Activated CD8-positive, alpha-beta T cell treated with anti-CD3 and anti-CD28 coated beads for 36 hours (primary cell): ENCODE measurements at places on chromosomes 5 and 9. TPM values are rescaled to one million over a fixed set of nuclear protein-coding genes. Genes with fewer than 3 reads are reported as not detected.

- no peak overlapping the region for H3K4me3 ChIP-seq
- H3K4me1 ChIP-seq, result no peaks in the 10 kb centered on the region
These were observed 494 bp downstream of the ASTN2 start for GRCh38 chr9:117414220-117414905.

DNA sequence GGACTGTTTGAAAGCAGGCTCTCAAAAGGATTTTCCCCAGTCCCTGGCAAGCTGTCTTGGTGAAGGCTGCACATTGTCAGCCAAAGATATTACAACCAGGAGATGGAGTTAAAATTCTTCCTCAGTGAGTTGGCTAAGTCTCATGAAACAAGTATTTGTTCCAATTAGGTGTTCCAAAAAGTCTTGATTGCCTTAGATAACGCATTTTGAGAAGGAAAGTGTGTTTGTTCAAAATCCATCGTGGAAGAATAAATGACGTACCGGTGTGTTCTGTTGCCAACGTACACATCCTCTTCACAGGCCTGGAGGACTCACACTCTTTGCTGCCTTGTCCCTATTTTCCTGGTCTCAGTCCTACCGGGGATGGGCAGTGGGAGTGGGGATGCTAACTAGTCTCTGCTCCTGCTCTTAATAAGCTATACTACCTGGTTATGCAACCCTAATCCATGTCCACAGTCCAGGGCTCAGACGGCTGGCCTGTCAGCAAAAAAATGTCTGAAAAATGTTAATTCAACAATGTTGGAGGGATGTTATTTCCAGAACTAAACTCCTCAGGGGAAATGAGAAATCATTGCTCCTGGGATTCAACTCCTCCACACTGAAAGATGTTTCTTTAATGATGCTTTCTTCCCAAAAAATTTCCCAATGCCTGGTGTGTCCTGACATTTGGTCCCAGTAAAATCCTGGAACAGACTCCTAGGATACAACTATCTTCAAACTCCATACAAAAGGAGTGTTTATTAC, 175.3 kb upstream of the KLF9 start:
- no peak overlapping the region for H3K27ac ChIP-seq
- no peaks in the 10 kb centered on the region for H3K4me1 ChIP-seq
- DNase-seq, result no peak
- no peaks in the 10 kb centered on the region for H3K36me3 ChIP-seq
- H3K4me3 ChIP-seq, result no peak overlapping the region
- no peaks in the 10 kb centered on the region for H3K27me3 ChIP-seq

GRCh38 chr5:122200450-122200849, 71.1 kb downstream of the ZNF474 start:
- H3K4me3 ChIP-seq, result no peak overlapping the region
- no peaks in the 10 kb centered on the region for H3K4me1 ChIP-seq
- H3K27ac ChIP-seq, result no peak overlapping the region
- peaks cover 4% of the 10 kb centered on the region for H3K27me3 ChIP-seq

- no peak for DNase-seq
- H3K36me3 ChIP-seq, result peaks cover 14% of the 10 kb centered on the region
- H3K27me3 ChIP-seq, result no peaks in the 10 kb centered on the region
- H3K4me3 ChIP-seq, result no peak overlapping the region
- no peak overlapping the region for H3K27ac ChIP-seq
- H3K4me1 ChIP-seq, result peaks cover under 1% of the 10 kb centered on the region
These were observed 39.2 kb downstream of the MVB12B start for GRCh38 chr9:126365780-126366179.

- H3K4me1 ChIP-seq, result peaks cover 22% of the 10 kb centered on the region
- H3K4me3 ChIP-seq, result peak overlapping the region; percentile 57
- DNase-seq, result peak; percentile 15
- peaks cover 14% of the 10 kb centered on the region for H3K27me3 ChIP-seq
These were observed 1.4 kb upstream of the ANKRD33B start for GRCh38 chr5:10562201-10563109.

The C9orf153 gene
- total RNA-seq, result 0.40 TPM

The ASTN2 gene
- total RNA-seq, result 5.2 TPM

DNA sequence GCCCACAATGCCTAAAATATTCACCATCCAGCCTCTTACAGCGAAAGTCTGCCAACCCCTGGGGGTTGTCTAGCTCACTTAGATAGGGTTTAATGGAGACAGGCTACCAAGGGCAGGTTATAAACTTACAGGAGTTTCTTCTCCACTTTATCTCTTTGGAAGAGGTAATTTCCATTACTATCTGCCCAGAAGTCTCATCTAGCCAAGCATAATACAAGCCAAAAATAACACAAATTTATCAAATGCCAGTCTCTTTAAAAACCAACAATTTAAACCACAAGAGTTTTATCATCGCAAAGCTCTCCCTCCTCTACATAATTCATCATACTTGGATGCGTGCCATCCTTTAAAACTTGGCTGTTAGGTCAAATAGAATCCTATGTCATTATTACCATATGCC, 6.2 kb downstream of the RBM22 start:
- no peak overlapping the region for H3K4me3 ChIP-seq
- peaks cover 60% of the 10 kb centered on the region for H3K36me3 ChIP-seq

DNA sequence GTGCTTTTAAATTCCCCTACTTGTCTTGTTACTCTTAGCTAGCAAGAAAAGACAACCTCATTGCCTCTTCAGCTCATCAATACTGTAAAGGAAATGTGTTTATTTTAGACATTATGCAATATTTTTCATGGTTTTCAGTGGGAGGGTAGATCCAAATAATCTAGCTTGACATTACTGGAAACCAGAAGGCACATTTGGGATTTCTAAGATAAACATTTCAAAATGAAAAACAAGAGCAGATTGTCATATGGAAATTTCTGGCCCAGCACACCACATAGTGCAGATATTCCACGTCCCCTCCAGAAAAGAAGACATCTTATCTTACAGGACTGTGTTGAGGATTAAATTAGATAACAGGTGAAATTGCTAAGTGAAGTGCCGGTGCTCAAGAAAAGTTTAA, 296.9 kb downstream of the MSX2 start:
- no peak for DNase-seq
- no peak overlapping the region for H3K27ac ChIP-seq
- peaks cover 12% of the 10 kb centered on the region for H3K27me3 ChIP-seq
- no peaks in the 10 kb centered on the region for H3K4me1 ChIP-seq

- H3K4me1 ChIP-seq, result peaks cover 35% of the 10 kb centered on the region
- no peaks in the 10 kb centered on the region for H3K27me3 ChIP-seq
- no peak overlapping the region for H3K27ac ChIP-seq
- peak overlapping the region; percentile 96 for H3K4me3 ChIP-seq
- peak; percentile 80 for DNase-seq
These were observed 716 bp downstream of the PROB1 start for GRCh38 chr5:139394123-139394653.

The KLHL3 gene
- total RNA-seq, result 9.2 TPM

The AIF1L gene
- 0.72 TPM for total RNA-seq
